ENCODE measurements at places on chromosomes 7 and 10. TPM values are rescaled to one million over a fixed set of nuclear protein-coding genes. Genes with fewer than 3 reads are reported as not detected.

GRCh38 chr10:19168584-19168983, 120.0 kb downstream of the MALRD1 start:
- H3K4me1 ChIP-seq: no peaks in the 10 kb centered on the region
- H3K4me3 ChIP-seq: no peak overlapping the region
- no peak overlapping the region for H3K27ac ChIP-seq
- DNase-seq: peak; percentile 80
- H3K36me3 ChIP-seq: no peaks in the 10 kb centered on the region
- no peaks in the 10 kb centered on the region for H3K27me3 ChIP-seq

The RET gene
- 1.2 TPM for total RNA-seq

GRCh38 chr10:79202188-79203013, 133.6 kb downstream of the ZMIZ1 start:
- H3K27me3 ChIP-seq: no peaks in the 10 kb centered on the region
- no peak overlapping the region for H3K27ac ChIP-seq
- H3K4me3 ChIP-seq: no peak overlapping the region

The NUTM2A gene
- 1.5 TPM for total RNA-seq

DNA sequence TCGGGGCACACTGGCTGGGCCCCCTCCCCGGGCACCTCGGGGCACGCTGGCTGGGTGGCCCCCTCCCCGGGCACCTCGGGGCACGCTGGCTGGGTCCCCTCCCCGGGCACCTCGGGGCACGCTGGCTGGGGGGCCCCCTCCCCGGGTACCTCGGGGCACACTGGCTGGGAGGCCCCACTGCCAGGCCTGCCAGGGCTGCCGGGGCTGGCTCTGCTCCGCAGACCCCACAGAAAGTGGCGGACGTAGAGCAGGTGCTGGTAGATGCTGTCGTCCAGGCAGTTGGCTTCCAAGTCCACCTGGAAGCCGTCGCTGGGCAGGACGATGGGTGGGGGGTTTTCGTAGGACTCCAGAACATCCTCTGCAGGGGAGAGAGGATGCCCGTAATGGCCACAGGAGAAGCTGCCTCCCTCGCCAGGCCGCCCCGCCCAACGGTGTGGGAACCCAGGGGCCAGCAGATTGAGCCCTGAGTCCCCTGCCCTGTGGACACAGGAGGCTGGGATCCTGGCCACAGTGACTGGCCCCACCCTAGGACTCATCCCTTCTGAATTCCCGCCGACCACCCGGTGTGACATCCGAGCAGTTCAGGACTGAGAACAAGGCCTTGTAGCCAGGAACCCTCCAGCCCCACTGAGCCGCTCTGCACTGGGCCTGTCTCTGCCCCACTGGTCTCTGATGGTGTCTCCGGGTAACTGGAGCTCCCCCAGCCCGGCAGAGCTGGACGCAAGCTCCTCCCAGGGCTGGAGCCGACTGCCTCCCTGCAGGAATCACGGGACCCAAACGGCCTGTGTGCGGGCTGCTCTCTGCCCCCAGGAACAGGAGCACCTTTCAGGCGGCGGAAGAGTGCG, 28.2 kb downstream of the AP5Z1 start:
- no peaks in the 10 kb centered on the region for H3K27me3 ChIP-seq
- H3K36me3 ChIP-seq: no peaks in the 10 kb centered on the region
- peak; percentile 70 for DNase-seq

DNA sequence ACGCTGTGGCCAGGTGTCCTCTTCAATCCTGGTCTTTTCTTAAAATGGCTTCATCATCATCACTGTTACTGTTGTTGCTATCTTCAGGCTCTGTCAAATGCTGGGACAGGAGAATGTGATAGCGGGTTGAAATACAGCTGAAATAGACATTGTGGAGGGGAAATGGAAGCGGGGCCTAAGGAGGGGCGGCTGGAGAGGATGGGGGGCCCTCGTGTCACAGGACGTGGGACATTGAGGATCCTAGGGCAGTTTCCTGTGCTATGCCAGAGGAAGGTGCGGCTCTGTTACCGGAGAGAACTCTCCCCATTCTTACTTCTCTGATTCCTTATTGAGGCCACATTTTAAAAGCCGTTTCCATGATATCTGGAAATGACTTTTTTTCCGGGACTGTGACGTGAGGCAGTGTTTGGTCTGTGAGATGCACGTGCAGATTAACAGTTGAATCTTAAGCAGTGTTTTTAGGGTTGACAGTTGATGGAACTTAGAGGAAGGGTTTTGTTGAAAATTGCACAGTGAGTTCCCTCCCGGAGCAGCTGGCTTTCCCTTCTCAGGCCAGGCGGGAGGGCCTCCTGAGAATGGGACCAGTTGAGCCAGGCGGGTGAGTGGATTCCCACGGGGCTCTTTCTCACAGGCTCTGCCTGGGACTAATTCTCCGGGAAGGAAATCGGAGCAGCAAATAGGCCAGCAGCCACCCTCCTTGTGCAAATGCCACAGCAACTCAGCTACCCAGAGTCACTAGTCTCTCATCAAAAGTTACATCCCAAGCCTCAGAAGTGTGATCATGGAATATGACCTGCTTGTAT, 125.2 kb downstream of the TACC2 start:
- peaks cover 3% of the 10 kb centered on the region for H3K4me1 ChIP-seq
- no peaks in the 10 kb centered on the region for H3K27me3 ChIP-seq
- no peak for DNase-seq
- H3K27ac ChIP-seq: no peak overlapping the region
- no peaks in the 10 kb centered on the region for H3K36me3 ChIP-seq

DNA sequence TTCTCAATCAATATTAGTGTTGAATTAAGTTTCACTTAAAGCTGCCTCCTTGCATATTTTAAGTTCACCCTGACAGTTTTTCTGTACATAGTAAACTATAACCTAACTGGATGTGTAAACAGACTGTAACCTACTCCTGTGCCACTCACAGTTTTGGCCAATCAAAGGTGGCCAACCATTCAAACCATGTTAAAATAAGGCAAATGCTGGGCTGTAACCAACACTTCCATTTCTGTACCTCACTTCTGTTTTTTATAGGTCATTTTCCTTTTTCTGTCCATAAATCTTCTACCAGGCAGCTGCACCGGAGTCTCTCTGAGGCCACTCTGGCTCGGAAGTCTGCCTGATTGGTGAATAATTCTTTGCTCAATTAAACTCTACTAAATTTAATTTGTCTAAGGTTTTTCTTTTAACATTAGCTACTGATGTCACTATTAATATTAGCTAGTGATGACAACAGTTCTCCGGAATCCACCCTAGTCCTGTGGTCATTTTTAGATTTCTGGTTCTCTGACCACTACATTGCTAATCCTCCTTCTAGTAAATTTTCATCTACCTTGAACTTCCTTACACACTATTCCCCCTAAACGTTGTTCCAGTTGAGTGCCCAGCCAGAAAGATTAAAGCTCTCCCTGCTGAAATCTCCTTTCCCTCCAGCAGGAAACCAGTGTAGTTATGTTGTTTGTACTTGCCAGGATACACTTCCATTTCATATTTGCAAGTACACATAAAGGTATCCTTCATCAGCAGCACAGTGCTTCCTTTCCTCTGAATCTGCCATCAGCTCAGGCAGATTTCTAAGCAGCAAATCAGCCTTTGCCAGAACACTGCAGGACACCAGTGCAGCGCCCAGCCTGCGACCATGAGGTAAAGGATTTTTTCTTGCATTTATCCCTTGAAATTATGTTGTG, 18.6 kb upstream of the IFIT2 start:
- H3K27ac ChIP-seq: peak overlapping the region; percentile 3
- H3K4me1 ChIP-seq: no peaks in the 10 kb centered on the region
- H3K36me3 ChIP-seq: no peaks in the 10 kb centered on the region
- H3K4me3 ChIP-seq: no peak overlapping the region
- no peak for DNase-seq

GRCh38 chr7:120981888-120982615, 6.5 kb upstream of the CPED1 start:
- H3K27me3 ChIP-seq: peaks cover 63% of the 10 kb centered on the region
- no peaks in the 10 kb centered on the region for H3K36me3 ChIP-seq
- no peaks in the 10 kb centered on the region for H3K4me1 ChIP-seq
- H3K27ac ChIP-seq: no peak overlapping the region

The AKR1D1 gene
- total RNA-seq: not detected

DNA sequence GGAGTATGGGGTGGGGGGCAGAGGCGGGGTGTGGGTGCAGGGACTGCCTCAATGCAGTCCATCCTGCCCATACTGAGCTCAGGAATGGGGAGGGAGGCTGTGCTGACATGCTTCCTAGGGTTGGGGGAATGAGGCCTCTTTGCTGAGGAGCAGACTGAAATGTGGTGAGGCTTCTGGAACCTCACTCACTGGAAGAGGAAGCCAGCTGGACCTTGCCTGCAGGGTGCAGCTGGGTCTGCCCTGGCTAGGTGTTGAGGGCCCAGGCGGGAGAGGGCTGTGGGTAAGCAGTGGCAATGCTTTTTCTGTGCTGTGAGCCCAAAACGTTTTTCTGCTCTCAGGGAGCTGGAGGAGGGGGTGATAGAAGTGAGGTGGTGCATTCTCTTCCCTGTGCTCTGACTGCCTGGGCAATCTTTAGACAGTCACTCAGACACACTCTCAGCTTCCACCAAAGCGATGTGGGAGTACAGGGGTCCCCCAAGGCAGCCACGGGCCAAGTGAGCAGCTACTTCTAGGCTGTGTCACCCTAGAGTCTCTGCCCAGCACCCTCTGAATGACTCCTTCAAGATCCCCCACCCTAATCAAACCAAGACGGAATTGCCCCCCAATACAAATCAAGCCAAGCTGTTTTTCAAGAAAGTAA, 41.1 kb upstream of the BMPR1A start:
- H3K4me3 ChIP-seq: no peak overlapping the region
- no peaks in the 10 kb centered on the region for H3K27me3 ChIP-seq
- H3K4me1 ChIP-seq: no peaks in the 10 kb centered on the region

GRCh38 chr7:43771573-43771972, 13.1 kb downstream of the BLVRA start:
- DNase-seq: no peak
- H3K27ac ChIP-seq: no peak overlapping the region
- H3K4me3 ChIP-seq: no peak overlapping the region
- peaks cover 8% of the 10 kb centered on the region for H3K4me1 ChIP-seq
- peaks cover 12% of the 10 kb centered on the region for H3K27me3 ChIP-seq

The ZNF804B gene
- 0.23 TPM for total RNA-seq

- H3K27ac ChIP-seq: no peak overlapping the region
- H3K27me3 ChIP-seq: no peaks in the 10 kb centered on the region
- H3K4me3 ChIP-seq: no peak overlapping the region
- no peaks in the 10 kb centered on the region for H3K4me1 ChIP-seq
- DNase-seq: no peak
These were observed 170.1 kb downstream of the PKD1L1 start for GRCh38 chr7:47778153-47778661.

- H3K27me3 ChIP-seq: no peaks in the 10 kb centered on the region
- DNase-seq: no peak
- no peaks in the 10 kb centered on the region for H3K4me1 ChIP-seq
- H3K36me3 ChIP-seq: no peaks in the 10 kb centered on the region
These were observed 65.6 kb upstream of the ADGRA1 start for GRCh38 chr10:133021963-133022775.

DNA sequence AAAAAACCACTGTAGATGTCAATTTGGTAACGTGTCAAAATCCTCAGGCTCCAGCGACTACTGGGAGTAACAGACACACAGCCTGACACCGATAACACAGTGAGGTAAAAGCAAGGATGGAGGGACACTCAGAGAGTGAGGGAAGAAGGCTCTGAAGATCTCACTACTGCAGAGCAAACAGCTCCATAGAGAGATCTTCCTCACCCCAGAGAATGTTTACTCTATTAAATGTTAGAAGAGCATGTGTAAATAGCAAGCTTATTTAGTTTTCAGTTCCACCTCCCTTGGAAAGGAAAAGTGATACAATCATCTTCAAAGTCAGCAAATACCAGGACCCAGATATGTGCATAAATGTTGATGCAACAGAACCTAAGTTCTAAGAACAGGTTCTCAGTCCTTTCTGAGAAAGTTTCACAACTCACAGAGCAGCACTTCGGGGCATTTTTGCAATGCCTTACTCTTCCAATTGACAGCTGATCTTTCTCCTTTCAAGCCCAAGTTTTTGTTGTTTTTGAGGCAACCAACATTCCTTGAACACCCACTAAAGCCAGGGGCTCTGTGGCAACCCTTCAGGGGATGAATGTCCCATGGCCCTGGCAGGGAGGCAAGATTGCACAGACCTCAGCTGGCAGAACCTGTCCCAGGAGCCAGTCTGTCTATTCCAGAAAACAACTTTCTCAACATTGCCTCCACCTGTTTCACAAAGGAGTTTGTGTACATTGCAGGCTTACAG, 177.4 kb downstream of the SFMBT2 start:
- H3K36me3 ChIP-seq: no peaks in the 10 kb centered on the region
- no peak overlapping the region for H3K27ac ChIP-seq
- no peaks in the 10 kb centered on the region for H3K4me1 ChIP-seq
- no peak for DNase-seq
- no peak overlapping the region for H3K4me3 ChIP-seq

The ANXA8 gene
- 0.37 TPM for total RNA-seq

- no peak overlapping the region for H3K4me3 ChIP-seq
- no peaks in the 10 kb centered on the region for H3K4me1 ChIP-seq
These were observed 41.5 kb downstream of the ASB4 start for GRCh38 chr7:95527033-95527775.

GRCh38 chr7:14095233-14095950, 105.9 kb upstream of the ETV1 start:
- H3K27me3 ChIP-seq: no peaks in the 10 kb centered on the region
- H3K4me1 ChIP-seq: no peaks in the 10 kb centered on the region
- H3K27ac ChIP-seq: no peak overlapping the region
- no peak for DNase-seq

- H3K4me1 ChIP-seq: peaks cover 20% of the 10 kb centered on the region
- no peaks in the 10 kb centered on the region for H3K27me3 ChIP-seq
- no peak overlapping the region for H3K27ac ChIP-seq
- DNase-seq: no peak
- no peaks in the 10 kb centered on the region for H3K36me3 ChIP-seq
These were observed 193.7 kb downstream of the RNLS start for GRCh38 chr10:88389456-88389855.

DNA sequence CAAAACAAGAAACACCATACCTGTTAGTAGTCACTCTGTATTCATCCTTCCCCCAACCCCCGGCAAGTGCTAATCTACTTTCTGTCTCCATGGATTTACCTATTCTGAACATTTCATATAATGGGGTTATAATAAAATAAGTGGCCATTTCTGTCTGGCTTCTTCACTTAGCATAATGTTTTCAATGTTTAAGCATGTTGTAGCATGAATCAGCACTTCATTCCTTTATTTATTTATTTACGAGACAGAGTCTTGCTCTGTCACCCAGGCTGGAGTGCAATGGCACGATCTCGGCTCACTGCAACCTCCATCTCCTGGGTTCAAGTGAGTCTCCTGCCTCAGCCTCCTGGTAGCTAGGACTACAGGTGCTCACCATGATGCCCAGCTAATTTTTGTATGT, 69.2 kb downstream of the HIP1 start:
- H3K27me3 ChIP-seq: no peaks in the 10 kb centered on the region
- H3K4me1 ChIP-seq: no peaks in the 10 kb centered on the region
- no peak for DNase-seq
- no peaks in the 10 kb centered on the region for H3K36me3 ChIP-seq
- no peak overlapping the region for H3K27ac ChIP-seq

The TMEM176B gene
- total RNA-seq: 0.35 TPM

The MYOZ1 gene
- total RNA-seq: 1.6 TPM

DNA sequence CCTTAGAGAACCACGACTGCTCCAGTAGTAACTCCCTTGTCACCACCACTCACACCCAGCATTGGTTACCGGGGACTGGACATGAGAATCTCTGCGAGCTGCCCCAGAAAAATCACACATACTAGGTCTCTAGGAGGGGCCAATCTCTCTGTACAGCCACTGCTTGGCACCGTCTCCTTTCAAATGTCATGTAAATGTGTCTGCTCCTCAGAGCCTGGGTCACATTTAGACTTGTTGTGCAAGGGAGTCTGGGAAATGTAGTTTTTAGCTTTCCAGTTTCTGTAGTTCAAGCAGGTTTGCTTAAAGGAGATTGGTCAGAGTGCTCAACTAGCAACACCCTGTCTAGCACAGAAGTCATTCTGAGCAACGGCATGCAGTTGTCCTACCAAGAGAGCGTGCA, 60.0 kb downstream of the CHN2 start:
- peaks cover 6% of the 10 kb centered on the region for H3K4me1 ChIP-seq
- no peak for DNase-seq
- no peaks in the 10 kb centered on the region for H3K36me3 ChIP-seq
- no peaks in the 10 kb centered on the region for H3K27me3 ChIP-seq
